Stimulated activated CD4-positive, alpha-beta T cell treated with anti-CD3 and anti-CD28 coated beads, Interleukin-15, amount 100 ng/mL, for 48 hours (primary cell): ENCODE measurements at places on chromosomes 12 and 14.

- no peak for DNase-seq
Measured at GRCh38 chr12:131783915-131784541, 44.2 kb upstream of the MMP17 start.

GRCh38 chr14:99237288-99237687 lies 34.7 kb downstream of the BCL11B start:
- DNase-seq, result no peak

DNA sequence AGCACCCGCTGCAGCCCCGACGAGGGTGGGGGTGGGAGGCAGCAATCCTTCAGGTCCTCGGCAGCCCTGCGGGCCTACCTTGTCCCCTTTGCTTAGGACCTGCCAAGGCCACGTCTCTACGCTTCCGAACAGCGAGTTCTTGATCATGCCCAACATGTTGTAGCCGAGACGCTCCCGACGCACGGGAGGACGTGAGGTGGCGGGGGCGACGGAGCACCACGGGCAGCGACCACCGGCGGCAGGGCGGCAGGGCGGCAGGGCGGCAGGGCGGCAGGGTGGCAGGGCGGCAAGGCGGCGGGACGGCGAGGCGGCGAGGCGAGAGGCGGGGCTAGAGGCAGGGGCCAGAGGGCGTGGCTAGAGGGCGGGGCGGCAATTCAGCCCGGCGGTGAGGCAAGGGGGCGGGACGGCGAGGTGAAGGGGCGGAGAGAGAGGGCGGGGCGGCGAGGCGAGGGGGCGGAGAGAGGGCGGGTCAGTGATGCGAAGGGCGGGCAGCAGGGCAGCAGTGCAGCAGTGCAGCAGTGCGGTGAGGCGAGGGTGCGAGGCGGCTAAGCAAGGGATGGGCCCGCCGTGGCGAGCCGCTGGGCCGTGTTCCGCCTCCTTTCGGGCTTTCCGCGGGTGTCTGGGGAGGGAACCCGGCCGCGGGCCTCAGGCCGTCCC lies at the start of gene HEBP1:
Gene HEBP1, minus strand, starts transcription at position 307 of the 657 bp plus-strand sequence. Its CDS starts 151 bp downstream, at position 156.
- peak; percentile 87 for DNase-seq

GRCh38 chr12:115574826-115575225 lies 702.7 kb downstream of the MED13L start:
- no peak for DNase-seq

GRCh38 chr14:37641117-37641516 lies 45.7 kb downstream of the TTC6 start:
- DNase-seq, result no peak

GRCh38 chr12:128825835-128826234 lies 2.1 kb upstream of the SLC15A4 start:
- no peak for DNase-seq

DNA sequence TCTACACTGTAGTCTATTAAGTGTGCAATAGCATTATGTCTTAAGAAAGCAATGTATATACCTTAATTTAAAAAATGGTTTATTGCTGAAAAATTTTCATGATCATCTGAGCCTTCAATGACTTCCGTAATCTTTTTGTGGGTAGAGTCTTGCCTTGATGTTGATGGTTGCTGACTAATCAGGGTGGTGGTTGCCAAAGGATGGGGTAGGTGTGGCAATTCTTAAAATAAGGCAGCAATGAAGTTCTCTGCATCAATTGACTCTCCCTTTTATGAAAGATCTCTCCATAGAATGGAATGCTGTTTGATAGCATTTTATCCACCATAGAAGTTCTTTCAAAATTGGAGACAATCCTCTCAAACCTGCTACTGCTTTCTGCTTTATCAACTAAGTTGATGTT lies 41.1 kb downstream of the BBS10 start:
- DNase-seq, result no peak

GRCh38 chr14:90839024-90839888 lies 23.0 kb upstream of the TTC7B start:
- DNase-seq, result no peak

GRCh38 chr12:108756421-108756820 lies 25.1 kb upstream of the CORO1C start:
- DNase-seq, result no peak

DNA sequence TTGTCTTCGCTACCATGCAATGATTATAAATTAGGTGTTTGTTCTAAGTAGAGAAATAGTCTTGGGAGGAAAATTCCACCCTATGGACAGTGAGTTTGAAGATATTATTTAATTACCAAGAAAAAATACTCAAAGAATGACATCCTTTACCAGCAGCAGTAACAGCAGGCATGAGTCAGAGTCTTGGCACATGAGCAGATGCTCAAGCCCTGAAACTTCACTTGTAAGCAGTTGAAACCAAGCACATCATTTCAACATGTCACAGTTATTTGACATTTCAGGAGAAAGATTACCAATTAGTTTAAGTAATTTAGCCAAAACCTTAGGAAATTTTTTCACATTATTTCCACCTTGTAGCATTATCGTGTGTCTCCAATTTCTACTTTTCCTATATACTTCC lies 99.2 kb downstream of the C12orf50 start:
- DNase-seq, result no peak

DNA sequence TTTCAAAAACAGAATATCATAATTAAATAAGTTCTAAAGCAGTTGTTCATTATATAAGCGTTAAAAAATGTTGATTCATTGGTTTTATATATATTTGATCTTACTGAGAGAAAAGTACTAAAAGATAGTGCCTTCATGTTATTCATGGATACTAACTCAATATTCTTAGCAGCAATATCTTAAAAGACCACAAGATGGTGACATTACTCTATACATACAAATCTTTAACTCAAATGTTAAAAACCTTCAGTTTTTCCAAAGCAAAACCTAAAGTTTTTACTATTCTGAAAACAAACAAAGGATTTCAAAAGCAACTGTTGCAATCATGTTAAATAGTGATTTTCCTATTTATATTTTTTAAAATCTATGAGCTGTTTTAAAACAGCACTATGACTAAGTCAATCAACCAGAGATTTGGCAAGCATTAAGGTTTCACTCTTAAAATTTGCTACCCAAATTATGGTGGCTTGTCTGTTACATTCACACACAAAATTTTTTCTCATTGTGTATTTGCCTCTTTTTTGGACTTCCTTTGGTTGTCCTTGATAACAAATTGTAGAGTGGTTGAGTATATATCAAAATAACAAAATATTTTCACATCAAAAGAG lies 50.1 kb upstream of the RERGL start:
- DNase-seq, result no peak

GRCh38 chr14:91311284-91311662 lies 66.8 kb upstream of the GPR68 start:
- DNase-seq, result no peak

- DNase-seq, result no peak
Measured at GRCh38 chr14:66468778-66469367, 17.3 kb upstream of the CCDC196 start.

- no peak for DNase-seq
Measured at GRCh38 chr14:31229638-31230572, 22.3 kb upstream of the HECTD1 start.

GRCh38 chr12:108734200-108734906 lies 3.0 kb upstream of the CORO1C start:
- no peak for DNase-seq

GRCh38 chr14:83164016-83164415 lies 1630.4 kb upstream of the SEL1L start:
- DNase-seq, result no peak

GRCh38 chr12:104292872-104293794 lies 10.4 kb upstream of the EID3 start:
- no peak for DNase-seq

- no peak for DNase-seq
Measured at GRCh38 chr14:66105815-66106214, 380.4 kb upstream of the CCDC196 start.

- no peak for DNase-seq
Measured at GRCh38 chr14:105299654-105300541, 903 bp downstream of the BRF1 start.

DNA sequence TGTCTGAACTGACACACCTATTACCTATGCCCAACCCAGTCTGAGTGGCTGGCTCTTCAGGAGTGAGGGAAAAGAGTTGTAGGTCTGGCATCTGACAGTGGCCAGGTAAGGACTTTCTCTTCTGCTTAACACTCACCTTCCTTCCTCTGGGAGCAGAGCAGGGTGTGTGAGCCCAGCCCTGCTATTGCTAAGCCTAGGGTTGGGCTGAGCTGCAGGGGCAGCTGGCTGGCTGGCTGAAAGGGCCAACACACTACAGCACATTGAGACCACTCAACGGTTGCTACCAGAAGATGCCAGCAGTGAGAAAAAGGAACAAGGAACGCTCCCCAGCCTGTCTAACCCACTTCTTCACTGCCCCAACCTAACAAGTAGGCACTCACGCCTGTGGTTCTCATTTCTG lies 201.2 kb downstream of the DPF3 start:
- no peak for DNase-seq

- DNase-seq, result no peak
Measured at GRCh38 chr12:107304588-107305532, 211.5 kb upstream of the CRY1 start.

- DNase-seq, result no peak
Measured at GRCh38 chr12:85275374-85275773, 4.6 kb upstream of the ALX1 start.

GRCh38 chr12:48106681-48107613 lies 1.1 kb upstream of the SENP1 start:
- no peak for DNase-seq

- no peak for DNase-seq
Measured at GRCh38 chr14:77965919-77966435, 166.1 kb downstream of the ADCK1 start.

GRCh38 chr12:95789126-95790032 lies 1.2 kb downstream of the NTN4 start:
- DNase-seq, result no peak

GRCh38 chr12:51994959-51995358 lies 11.8 kb upstream of the TAMALIN start:
- DNase-seq, result no peak

GRCh38 chr14:105087963-105088811 lies 23.0 kb upstream of the GPR132 start:
- no peak for DNase-seq

DNA sequence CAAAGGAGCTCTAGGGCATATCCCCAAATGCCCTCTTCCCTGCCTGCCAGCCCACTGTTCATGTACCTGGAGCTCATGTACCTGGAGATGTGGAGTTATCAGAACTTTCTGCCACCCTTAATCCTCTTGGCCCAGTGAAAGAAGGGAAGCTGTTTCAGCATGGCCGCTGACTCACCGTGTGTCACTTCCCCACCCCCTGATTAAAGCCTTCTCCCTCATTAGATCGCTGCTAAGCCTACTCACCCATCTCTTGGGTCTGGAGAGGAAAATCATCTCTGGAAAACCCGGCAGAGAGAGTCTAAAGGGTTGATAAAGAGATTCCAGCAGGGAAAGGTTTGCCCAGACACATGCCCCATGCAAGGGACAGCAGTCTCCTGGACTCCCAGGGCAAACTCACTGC lies 4.5 kb upstream of the LTBP2 start:
- peak; percentile 31 for DNase-seq

DNA sequence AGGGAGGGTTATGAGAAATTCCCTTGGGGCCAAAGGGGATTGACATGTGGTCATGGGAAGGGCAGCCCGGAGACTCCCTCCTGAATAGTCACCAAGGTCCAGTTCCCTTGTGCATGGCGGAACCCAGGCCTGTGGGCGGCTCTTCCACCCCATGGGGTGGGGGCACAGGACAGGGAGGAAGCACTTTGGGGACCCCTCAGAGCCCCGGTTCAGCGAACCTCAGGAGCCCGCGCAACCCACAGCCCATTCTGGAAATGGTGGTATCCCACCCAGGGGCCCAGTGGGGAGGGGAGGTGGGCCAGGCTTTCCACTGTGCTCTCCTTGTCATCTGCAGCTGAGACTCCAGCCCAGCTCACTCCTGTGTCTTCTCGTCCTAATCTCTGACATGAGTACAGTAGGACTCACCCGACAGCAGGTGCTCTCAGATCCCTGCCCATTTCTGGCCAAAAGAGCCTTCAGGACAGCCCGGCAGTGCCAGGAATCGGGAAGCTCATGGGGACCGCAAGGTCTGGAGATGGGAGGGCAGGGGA lies 255.2 kb upstream of the SFSWAP start:
- no peak for DNase-seq
